A172 (cell line): ENCODE measurements at places on chromosomes 2 and 18.

- peak; percentile 50 for DNase-seq
Measured at GRCh38 chr18:35635170-35635569, 53.6 kb downstream of the GALNT1 start.

- DNase-seq = no peak
Measured at GRCh38 chr2:112758711-112759110, 5.7 kb downstream of the CKAP2L start.

DNA sequence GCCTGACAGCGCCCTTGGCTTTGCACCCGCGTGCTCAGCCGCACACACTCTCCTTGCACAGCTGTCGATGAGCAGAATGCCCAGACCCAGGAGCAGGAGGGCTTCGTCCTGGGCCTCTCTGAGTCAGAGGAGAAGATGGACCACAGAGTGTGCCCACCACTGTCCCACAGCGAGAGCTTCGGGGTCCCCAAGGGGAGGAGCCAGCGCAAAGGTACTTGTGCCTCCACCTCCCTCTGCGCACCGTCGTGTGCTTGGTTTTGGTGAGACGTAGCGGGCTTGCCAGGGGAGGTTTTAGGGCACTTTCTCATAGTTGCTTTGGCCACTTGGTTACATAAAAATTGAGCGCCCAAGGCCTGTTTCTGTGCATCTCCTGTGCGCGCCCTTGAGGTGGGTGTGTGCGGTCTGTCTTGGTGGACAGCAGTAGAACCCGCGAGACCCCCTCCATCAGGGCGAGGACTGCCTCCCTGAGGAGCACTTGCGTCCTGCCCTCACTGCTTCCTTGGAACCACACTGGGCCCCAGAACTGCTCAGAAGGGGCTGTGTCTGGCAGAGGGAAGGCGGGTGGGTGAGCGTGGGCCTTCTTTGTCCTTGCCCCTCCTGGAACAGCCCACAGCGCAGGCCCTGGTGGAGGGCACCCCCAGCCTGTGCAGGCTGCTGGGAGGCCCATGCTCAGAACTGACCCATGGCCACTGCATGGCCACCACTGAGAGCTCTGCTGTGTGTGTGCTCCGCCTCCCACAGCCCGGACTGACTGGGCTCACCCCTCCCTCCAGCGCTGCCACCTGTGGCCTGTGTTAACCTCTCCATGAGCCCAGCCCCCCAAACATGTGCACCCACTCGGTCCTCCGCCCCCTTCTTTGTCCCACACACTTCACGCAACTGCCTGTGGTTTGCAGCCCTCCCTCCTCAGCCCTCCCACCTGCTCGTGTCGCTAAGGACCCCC lies 95.9 kb downstream of the DGKD start:
- DNase-seq = no peak

DNA sequence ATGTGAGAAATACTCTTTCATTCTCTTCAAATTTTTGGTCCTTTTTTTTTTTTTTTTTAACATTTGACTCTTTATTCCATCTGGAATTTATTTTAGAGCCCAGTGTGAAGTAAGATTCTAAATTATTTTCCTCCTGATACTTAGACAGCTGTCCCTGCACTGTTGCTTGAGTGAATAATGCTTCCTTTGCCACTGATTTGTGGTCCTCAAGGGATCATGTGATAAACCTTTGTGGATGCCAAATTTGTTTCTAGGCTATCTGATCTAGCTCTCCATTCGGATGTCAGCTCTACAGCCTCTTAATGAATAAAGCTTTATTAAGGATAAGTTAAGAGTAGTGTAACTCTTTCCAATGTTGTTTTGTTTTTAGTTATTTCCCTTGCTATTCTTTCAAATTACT lies 142.3 kb downstream of the SMAD7 start:
- no peak for DNase-seq

GRCh38 chr2:102484310-102485061 lies 11.5 kb downstream of the SLC9A4 start:
- no peak for DNase-seq

GRCh38 chr2:230471074-230471473 lies 55.1 kb downstream of the SP100 start:
- no peak for DNase-seq

- DNase-seq = no peak
Measured at GRCh38 chr2:195602687-195603086, 54.3 kb upstream of the SLC39A10 start.

DNA sequence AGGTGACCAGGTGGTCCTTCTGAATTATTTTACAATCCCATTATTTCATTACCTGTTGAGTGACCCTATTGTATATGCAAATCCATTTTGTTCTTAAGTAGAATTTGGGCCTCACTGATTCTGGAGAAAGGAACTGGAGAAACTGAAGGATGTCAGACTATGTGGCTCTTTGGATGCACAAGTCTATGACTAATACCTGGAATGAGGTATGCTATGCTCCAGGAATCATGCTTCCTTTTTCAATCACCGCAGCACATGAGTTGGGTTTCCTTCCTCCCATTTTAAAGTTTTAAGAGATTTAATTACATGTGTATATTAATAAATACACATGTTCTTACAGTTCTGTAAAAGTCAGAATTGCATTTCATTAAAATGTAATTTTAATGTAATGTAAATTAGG lies 253.9 kb upstream of the VWC2L start:
- no peak for DNase-seq

- no peak for DNase-seq
Measured at GRCh38 chr2:127173057-127173456, 47.0 kb downstream of the CYP27C1 start.

- DNase-seq = no peak
Measured at GRCh38 chr2:96764253-96764637, 3.5 kb downstream of the CNNM4 start.

DNA sequence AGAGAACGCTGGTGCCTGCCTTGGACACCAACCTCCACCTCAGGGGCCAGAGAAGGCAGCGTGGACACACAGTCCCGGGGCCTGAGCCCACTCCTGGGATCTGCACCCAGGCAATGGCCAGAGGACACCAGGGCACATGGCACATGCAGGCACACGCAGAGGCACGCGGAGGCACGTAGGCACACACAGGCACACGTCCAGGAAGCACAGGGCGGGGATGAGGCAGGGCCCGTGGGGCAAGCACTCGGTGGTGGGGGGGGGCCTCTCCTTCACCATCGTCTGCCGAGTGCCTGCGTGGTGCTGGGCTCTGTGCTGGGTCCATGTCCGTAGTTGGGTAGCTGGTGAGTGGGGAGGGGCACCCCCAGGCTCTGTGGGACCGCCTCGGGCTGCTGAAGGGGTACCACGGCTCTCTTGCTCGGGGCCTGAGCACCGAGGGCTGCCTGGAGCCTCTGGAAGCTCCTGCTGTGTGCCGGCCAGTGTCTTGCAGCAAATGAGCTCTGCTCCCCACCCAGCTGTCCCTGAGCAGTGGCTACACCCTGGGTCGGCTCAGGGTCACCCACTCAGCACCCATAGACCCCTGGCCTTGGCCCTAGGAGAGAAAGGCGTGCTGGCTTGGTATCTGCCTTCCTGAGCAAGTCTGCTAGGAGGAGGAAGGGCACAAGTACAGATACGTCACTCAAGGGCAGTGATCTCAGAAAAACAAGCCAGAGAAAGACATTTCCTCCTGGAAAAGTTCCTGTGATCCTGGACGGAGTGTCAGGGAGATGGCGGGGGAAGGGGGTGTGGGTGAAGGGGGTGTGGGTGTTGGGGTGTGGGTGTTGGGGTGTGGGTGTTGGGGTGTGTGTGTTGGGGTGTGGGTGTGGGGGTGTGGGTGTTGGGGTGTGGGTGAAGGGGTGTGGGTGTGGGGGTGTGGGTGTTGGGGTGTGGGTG lies 26.4 kb downstream of the RTP5 start:
- DNase-seq = no peak

DNA sequence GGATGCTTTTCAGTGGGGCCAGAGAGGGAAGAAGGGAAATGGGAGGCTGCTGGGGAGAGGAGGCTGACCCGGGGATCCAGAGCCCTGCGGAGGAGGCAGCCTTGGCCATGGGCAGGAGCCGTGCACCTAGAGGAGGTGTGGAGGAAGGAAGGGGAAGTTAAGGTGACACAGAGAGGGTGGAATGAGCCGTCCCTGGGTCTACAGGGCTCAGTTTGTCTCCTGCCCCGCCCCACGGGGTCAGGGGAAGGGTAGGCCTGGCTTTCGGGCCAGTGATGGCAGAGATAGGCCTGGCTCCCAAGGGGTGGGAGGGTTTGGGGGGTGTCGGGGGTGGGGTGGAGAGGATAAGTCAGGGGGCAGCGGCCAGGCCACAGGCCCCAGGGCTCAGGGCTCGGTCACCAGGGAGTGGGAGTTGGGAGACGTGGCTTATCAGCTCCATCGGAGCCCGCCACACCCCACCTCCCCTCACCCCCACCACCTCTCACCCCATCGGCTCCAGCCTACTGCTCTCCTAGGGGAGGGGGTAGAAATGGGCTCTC lies 39.5 kb upstream of the NOTO start:
- DNase-seq = no peak

DNA sequence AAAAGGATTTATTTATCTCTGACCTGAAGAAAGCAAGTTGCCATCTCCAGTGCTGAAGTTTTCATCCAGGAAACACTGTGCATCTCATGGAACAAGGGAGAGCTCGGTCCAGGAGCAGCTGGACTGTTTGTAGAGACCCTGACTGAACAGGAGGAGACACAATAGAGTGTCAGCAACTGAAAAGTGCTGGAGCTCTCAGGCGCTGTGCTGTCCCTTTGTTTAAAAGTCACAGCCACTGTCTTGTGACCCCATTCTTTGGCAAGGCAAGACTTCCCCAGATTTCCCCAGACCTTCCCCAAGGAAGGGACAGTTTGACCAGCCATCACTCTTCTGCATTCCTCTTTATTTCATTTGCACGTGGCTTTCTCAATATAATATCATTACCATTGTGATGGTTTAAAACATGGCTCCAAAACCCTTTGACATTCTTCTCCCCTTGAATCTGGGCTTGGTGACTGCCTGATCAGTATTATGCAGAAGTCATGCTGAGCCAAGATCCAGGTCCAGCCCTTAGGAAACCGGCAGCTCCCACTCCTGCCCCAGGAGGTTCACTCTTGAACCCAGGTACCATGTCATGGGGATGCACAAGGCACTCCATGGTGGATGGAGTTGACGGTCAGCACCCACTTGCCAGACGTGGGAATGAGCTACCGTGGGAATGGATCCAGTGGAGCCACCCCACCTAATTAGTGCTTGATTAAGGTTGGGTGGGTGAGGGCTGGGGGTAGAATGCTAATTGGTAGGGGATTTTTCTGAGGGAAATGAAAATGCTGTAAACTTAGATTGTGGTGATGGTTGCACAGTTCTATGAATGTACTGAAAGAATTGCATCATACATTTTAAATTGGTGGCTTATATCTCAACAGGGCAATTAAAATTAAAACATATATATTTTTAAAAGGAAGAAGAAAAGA lies 497.9 kb upstream of the RAB6C start:
- no peak for DNase-seq

DNA sequence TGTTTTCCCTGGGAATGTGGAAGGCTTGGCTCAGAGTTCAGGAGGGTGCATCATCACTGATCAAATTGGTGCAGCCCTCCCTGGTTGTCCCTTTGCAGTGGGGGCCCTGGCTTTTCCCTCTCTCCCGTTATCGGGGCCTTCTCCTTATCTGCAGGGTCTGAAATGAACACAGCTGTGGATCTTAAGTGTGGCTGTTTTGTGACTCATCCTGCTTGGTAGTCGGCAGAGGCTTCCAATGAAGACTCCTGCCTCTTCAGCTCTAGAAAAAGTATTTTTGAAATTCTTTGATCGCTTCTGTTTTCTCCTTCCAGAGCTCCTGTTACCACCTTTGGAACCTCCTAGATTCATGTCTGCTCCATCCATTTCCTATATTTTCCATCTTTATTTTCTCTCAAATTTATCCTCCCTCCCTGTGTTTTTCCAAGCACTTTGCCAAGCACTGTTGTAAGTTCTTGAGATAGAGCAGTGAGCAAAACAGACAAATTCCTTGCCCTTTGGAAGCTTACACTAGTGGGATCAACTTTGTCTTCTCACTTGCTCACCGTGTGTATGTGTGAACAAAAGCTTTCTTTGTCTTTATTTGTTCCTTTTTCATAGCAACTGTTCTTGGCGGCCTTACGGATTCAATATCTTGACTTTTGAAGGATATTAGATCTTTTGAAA lies 45.7 kb downstream of the RALB start:
- DNase-seq = peak; percentile 51

DNA sequence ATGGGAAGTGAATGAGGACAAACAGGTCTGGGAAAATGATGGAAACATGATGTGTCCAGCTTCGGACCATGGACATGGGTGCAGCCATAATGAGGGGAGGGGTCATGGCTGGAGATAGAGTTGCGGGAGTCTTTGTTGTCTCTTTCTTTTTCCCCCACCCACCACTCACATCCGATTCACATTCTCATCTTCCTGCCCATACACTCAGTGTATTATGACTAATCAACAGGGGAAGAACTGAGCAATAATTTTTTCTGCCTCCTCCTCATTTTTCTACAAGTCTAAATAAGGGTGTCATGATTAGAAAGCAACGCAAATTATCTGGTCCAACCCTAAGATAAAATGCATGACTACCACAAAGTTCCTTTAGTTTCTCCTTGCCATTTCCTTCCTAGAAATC lies 5.7 kb upstream of the SERPINB2 start:
- DNase-seq = peak; percentile 36

DNA sequence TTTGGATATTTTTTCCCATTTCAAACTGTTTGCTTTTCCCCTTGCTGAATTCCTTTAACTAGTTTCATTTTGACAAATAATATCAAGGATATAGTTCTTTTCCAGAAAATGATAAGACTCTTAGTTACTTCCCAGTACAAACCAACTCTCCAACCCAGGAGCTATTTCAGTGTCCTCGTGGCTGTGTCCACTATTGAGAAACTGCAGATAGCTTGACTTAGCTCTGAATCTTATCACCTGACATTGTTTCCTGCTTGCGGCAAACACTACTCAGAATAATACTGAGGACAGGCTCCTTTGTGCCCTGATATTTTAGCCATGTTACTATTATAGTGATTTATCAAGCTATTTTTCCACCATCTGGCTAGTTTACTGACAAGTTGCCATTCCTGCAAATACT lies 74.6 kb downstream of the KLF7 start:
- no peak for DNase-seq

DNA sequence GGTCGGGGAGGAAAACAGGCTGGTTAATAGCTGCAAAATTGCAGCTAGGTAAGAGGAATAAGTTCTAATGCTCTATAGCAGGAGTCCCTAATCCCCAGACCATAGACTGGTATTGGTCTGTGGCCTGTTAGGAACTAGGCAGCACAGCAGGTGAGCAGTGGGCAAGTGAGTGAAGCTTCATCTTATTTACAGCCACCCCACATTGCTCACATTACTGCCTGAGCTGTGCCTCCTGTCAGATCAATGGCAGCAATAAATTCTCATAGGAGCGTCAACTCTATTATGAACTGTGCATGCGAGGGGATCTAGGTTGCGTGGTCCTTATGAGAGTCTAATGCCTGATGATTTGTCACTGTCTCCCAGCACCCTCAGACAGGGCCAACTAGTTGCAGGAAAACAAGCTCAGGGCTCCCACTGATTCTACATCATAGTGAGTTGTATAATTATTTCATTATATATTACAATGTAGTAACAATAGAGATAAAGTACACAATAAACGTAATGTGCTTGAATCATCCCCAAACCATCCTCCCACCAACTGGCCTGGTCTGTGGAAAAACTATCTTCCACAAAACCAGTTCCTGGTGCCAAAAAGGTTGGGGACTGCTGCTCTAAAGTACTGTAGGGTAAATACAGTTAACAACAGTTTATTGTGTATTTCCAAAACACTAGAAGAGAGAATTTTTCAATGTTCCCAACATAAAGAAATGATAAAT lies 91.7 kb upstream of the TFCP2L1 start:
- DNase-seq = no peak
